ENCODE measurements at places on chromosomes 2 and 18. TPM values are rescaled to one million over a fixed set of nuclear protein-coding genes. Genes with fewer than 3 reads are reported as not detected.
A peak's percentile ranks its signal among the peaks of the same experiment; 100 is the strongest.

DNA sequence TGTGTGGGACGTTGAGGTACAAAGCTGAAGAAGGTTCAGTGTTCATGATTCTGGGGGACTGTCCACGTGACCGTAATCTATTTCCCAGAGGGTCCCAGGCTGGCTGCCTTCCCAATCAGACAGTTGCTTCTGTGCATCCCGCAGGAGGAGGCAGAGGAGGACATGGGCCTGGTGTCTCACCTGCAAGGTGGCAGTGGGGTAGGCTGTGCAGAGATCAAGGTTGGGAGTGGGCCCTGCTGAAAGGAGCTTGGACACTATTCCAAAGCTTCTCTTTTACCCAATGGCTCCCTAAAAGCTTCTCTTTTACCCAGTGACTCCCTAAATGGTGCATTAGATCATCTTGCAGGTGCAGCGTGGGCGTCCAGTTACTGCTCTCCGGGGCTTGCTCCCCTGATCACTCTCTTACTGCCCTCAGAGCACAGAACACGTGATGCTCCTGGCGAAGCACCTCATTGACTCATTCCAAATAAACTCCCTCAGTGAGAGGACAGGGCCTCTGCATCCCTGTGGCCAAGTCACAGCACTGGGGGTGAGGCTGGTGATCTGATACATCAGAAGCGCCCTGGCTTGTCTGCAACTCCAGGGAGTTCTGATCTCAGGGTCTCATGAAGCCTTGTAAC, 41.5 kb downstream of the RNF144A start:
- H3K4me3 ChIP-seq: no peak overlapping the region
- H3K36me3 ChIP-seq: no peaks in the 10 kb centered on the region
- H3K4me1 ChIP-seq: no peaks in the 10 kb centered on the region
- no peak overlapping the region for H3K27ac ChIP-seq
- DNase-seq: no peak

- DNase-seq: peak; percentile 46
- peak overlapping the region; percentile 40 for H3K27ac ChIP-seq
- no peaks in the 10 kb centered on the region for H3K27me3 ChIP-seq
- H3K4me3 ChIP-seq: no peak overlapping the region
- no peaks in the 10 kb centered on the region for H3K36me3 ChIP-seq
Measured at GRCh38 chr2:42917425-42917927, 125.1 kb upstream of the HAAO start.

IDH1 gene
- 80.8 TPM for total RNA-seq

GRCh38 chr2:178191004-178191508, 3.3 kb upstream of the OSBPL6 start:
- H3K36me3 ChIP-seq: no peaks in the 10 kb centered on the region
- no peak for DNase-seq
- H3K4me1 ChIP-seq: peaks cover 8% of the 10 kb centered on the region
- no peak overlapping the region for H3K27ac ChIP-seq
- H3K27me3 ChIP-seq: peaks cover 4% of the 10 kb centered on the region

DNA sequence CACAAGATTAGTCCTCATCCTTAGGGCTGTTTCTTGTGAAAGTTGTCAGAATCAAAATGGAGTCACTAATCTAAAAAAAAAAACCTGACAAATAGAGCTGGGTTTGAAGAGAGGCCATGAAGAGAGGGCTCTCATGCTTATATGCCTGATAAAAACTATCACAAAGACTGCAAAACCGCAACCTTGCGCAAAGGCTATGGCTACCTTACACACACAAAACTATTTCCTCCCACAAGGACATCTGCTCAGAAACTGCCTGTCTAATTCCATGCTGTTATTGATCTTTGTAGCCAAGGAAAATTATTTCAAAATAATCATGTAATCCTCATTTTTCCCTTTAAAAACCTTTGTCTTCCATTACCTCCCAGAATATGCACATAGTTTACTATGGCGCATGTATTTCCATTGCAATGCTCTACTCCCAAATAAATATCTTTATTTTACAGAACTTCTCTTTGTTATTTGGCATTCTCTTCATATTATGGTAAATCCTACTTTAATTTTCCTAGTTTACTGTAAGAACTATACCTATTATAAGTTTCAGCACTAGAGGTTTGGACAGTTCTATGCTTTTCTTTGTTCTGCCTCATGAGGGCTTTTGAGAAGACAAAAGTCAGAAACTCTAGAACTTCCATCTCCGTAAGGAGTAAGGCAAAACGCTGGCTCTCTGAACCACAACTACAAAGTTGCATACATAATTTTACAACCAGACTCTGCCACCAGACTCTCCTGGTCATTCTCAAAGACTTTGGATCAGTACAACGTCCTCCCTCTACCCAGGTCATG, 9.6 kb upstream of the DPYSL5 start:
- no peak overlapping the region for H3K27ac ChIP-seq
- no peaks in the 10 kb centered on the region for H3K36me3 ChIP-seq
- no peak for DNase-seq
- no peak overlapping the region for H3K4me3 ChIP-seq
- peaks cover 16% of the 10 kb centered on the region for H3K27me3 ChIP-seq

NPC1 gene
- 42.5 TPM for total RNA-seq

GRCh38 chr2:119282996-119283511, 59.4 kb downstream of the STEAP3 start:
- H3K27me3 ChIP-seq: peaks cover 20% of the 10 kb centered on the region
- no peak overlapping the region for H3K27ac ChIP-seq
- H3K4me3 ChIP-seq: no peak overlapping the region
- H3K36me3 ChIP-seq: no peaks in the 10 kb centered on the region
- no peak for DNase-seq
- H3K4me1 ChIP-seq: no peaks in the 10 kb centered on the region

DNA sequence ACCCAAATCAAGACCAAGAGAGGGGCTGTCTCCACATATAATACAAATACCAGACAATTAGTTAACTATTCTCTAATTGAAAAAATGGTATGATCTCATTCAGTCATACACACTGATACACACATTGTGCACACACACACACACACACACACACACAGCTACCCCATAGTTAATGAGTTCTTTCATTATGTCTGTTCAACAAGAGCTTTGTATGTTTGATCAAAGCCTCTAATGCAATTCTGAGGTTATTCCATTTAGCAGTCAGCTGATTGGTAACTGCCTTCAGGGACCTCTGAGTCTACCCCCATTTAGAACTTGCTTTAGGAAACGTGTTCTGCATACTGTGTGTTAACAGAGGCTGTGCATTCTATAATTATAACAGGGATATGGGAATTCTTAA, 741.4 kb upstream of the LRRTM4 start:
- no peaks in the 10 kb centered on the region for H3K36me3 ChIP-seq
- no peaks in the 10 kb centered on the region for H3K4me1 ChIP-seq
- no peaks in the 10 kb centered on the region for H3K27me3 ChIP-seq
- DNase-seq: no peak
- H3K27ac ChIP-seq: no peak overlapping the region

GRCh38 chr2:207808119-207808518, 38.4 kb upstream of the FZD5 start:
- H3K4me1 ChIP-seq: peaks cover 3% of the 10 kb centered on the region
- no peak for DNase-seq
- no peaks in the 10 kb centered on the region for H3K27me3 ChIP-seq
- no peaks in the 10 kb centered on the region for H3K36me3 ChIP-seq

DNA sequence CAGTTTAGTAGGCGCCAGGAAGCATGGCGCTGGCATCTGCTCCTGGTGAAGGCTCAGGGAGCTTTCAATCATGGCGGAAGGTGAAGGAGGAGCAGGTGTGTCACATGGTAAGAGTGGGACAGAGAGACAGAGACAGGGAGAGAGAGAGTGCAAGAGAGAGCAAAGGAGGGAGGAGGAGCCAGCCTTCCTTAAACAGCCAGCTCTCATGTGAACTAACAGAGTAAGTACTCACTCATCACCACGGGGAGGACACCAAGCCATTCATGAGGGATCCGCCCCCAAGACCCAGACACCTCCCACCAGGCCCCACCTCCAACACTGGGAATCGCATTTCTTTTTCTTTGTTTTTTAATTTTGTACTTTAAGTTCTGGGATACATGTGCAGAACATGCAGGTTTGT, 40.8 kb upstream of the CLASP1 start:
- peaks cover 9% of the 10 kb centered on the region for H3K4me1 ChIP-seq
- no peaks in the 10 kb centered on the region for H3K36me3 ChIP-seq
- H3K27ac ChIP-seq: 0 out of 3 replicates have a peak overlapping the region, but pooled peaks have one; percentile 2
- no peaks in the 10 kb centered on the region for H3K27me3 ChIP-seq

DNA sequence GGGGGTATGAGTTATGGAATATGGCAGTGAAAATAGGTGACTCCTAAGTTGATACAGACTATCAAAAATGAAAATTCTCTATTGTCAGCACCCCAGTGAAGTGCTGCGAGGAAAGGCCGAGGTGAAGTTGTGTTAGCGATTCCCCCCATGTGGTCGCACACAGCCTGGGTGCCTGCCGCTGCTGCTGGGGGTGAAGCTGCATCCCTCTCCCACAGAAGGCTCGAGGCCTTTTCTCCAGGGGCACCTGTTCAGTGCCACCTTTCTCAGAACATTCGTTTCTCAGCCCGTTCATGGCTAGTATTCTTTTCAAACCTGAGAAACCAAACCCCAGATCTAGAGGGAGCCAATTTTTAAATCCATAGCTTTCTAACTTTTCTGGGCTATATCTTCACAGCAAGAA, 23.8 kb downstream of the HK2 start:
- DNase-seq: no peak
- no peaks in the 10 kb centered on the region for H3K4me1 ChIP-seq
- no peaks in the 10 kb centered on the region for H3K27me3 ChIP-seq
- peaks cover 67% of the 10 kb centered on the region for H3K36me3 ChIP-seq
- H3K4me3 ChIP-seq: no peak overlapping the region
- H3K27ac ChIP-seq: no peak overlapping the region

GRCh38 chr18:74532511-74533025, 1.7 kb upstream of the CNDP1 start:
- no peak for DNase-seq
- no peaks in the 10 kb centered on the region for H3K4me1 ChIP-seq

MROH2A gene
- not detected for total RNA-seq

DNA sequence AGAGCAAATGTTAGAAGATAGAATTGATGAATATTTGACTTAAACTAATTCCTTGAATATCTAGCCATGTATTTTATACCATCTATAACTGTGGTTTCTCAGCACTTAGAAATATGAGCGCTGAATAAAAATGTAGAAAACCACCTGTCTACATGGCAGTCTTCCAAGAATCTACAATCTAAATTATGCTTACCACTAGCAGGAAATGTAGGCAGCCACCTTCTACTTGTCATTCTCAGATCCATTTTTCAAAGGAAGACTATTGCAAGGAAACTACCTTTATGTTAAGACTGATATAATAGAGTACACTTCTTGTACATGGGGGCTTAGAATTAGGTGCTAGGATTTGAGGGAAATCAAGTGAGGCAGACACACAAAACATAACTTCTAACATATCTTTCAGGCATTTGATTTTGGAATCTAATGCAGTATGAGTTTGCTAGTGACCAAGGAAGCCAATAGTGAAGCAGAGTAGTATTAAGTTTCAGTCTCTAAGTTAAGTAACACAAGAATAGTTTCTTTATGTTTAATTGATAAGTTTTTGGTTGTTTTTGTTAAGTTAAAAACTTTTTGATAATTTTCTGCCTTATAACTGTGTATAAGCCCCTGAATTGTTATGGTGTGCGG, 175.9 kb upstream of the ITGA4 start:
- DNase-seq: no peak
- no peaks in the 10 kb centered on the region for H3K27me3 ChIP-seq
- H3K36me3 ChIP-seq: no peaks in the 10 kb centered on the region
- H3K4me3 ChIP-seq: no peak overlapping the region

GRCh38 chr2:18440141-18440661, 120.3 kb downstream of the RDH14 start:
- no peak for DNase-seq
- no peaks in the 10 kb centered on the region for H3K36me3 ChIP-seq
- no peaks in the 10 kb centered on the region for H3K4me1 ChIP-seq
- H3K27me3 ChIP-seq: no peaks in the 10 kb centered on the region

SCG2 gene
- 0.78 TPM for total RNA-seq

- no peaks in the 10 kb centered on the region for H3K27me3 ChIP-seq
- no peak overlapping the region for H3K4me3 ChIP-seq
Measured at GRCh38 chr2:150778828-150779227, 291.4 kb upstream of the RND3 start.

GRCh38 chr2:9441556-9441955, 18.1 kb downstream of the CPSF3 start:
- H3K27ac ChIP-seq: no peak overlapping the region
- no peak for DNase-seq
- peaks cover 84% of the 10 kb centered on the region for H3K36me3 ChIP-seq

DNA sequence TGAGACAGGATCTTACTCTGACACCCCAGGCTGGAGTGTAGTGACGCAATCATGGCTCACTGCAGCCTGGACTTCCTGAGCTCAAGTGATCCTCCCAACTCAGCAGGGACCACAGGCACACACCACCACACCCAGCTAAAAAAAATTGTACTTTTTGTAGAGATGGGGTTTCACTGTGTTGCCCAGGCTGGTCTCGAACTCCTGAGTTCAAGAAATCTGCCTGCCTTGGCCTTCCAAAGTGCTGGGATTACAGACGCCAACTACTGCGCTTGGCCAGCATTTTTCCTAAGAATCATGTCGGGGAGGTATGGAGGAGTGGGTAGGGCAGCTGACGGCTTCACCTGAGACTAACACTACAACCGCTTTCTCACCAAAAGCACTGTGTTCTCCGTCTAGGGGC, 50.4 kb downstream of the CYP26B1 start:
- no peaks in the 10 kb centered on the region for H3K4me1 ChIP-seq
- no peaks in the 10 kb centered on the region for H3K36me3 ChIP-seq
- H3K27ac ChIP-seq: no peak overlapping the region
- no peak for DNase-seq
- H3K27me3 ChIP-seq: no peaks in the 10 kb centered on the region

KCNF1 gene
- not detected for total RNA-seq

DNA sequence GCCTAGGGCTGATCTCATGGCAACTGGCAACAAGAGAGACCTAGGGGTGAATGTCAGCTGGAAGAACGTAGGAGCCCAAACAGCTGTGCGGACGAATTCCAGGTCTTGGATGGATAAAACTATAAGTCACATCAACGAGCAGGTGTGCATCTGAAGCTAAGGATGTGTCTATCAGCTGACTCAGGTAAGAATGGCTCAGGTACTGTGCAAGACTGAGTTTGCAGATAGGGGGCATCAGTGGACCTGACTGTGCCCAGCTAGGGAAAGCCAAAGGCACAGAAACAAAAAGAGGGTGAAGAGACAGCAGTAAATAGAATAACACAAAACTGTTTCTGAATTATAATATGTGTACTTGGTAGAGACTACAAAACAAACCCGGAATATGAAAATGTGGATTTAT, 357.3 kb downstream of the ZEB2 start:
- DNase-seq: no peak
- no peak overlapping the region for H3K27ac ChIP-seq
- H3K4me3 ChIP-seq: no peak overlapping the region
- no peaks in the 10 kb centered on the region for H3K4me1 ChIP-seq

DNA sequence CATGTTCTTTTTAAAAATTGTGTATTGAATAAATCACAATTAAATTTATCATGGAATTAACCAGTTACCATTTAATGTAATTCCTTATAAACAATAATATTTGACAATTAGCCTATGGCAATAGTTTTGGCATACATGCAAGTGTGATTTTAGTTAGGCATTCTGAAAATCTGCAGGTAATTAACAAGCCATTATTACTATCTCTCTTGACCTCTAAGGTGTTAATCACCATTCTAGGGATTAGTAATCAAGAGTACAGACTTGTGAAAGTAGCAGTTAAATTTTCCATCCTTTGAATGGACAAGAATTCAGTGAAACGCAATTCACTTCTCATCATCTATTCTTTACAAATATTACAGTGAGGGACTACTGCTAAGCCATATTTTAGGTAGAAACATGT, 127.7 kb upstream of the CHST9 start:
- no peaks in the 10 kb centered on the region for H3K4me1 ChIP-seq
- no peaks in the 10 kb centered on the region for H3K27me3 ChIP-seq
- H3K36me3 ChIP-seq: no peaks in the 10 kb centered on the region
- no peak for DNase-seq
- no peak overlapping the region for H3K27ac ChIP-seq
